DND-41 (cell line): ENCODE measurements at places on chromosomes 5 and 9.

GRCh38 chr5:170312666-170313065, 15.1 kb upstream of the LCP2 start:
- no peak for DNase-seq
- no peaks in the 10 kb centered on the region for H3K27me3 ChIP-seq

GRCh38 chr5:107464876-107465275, 205.9 kb downstream of the EFNA5 start:
- no peak overlapping the region for H3K27ac ChIP-seq
- H3K36me3 ChIP-seq: no peaks in the 10 kb centered on the region
- DNase-seq: no peak
- H3K4me1 ChIP-seq: peaks cover 24% of the 10 kb centered on the region
- H3K4me3 ChIP-seq: no peak overlapping the region

GRCh38 chr5:170571875-170572852, 68.3 kb downstream of the KCNIP1 start:
- H3K4me1 ChIP-seq: no peaks in the 10 kb centered on the region
- no peak for DNase-seq
- H3K27me3 ChIP-seq: peaks cover 42% of the 10 kb centered on the region

DNA sequence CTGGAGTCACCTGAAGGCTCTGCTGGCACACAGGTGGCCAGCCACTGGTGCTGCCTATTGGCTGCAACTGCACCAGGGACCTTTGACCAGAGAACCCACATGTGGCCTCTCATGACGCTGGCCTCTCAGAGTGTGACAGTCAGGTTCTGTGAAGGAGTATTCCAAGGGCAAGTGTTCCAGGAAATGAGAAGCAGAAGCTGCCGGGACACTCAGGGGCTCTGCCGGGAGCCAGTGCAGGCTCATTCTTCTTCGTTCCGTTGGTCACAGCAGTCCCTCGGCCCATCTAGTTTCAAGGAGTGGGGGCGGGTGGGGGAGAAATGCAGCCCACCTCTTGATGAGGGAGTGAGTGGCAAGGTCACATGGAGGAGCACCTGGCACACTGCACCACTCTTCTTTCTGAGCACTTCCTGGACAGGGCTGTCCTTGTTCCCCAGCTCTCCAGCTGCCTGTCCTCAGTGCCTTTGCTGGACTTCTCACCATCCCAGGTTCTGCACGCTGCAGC, 237.5 kb downstream of the GADD45G start:
- no peak overlapping the region for H3K4me3 ChIP-seq
- no peaks in the 10 kb centered on the region for H3K27me3 ChIP-seq
- H3K36me3 ChIP-seq: no peaks in the 10 kb centered on the region

DNA sequence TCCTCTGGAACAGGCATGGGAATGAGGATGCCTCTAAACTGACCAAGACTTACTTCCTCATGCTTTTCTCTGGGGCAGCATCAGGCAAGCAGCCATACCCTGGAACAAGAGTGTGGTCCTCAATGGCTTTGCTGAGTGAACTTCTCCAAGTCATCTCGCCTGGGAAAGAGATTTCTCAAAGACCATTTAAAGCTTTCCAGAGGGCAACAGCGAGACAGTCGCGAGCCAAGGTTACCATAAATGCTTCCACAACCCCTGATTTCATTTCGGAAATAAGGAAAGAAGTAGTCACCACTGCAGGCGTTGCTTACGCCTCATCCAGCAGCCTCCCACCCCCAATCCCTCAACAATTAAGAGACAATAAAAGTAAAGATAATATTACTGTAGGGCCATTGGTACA, 1.1 kb upstream of the SNCAIP start:
- H3K27ac ChIP-seq: no peak overlapping the region
- H3K36me3 ChIP-seq: no peaks in the 10 kb centered on the region
- no peak overlapping the region for H3K4me3 ChIP-seq
- H3K4me1 ChIP-seq: no peaks in the 10 kb centered on the region

DNA sequence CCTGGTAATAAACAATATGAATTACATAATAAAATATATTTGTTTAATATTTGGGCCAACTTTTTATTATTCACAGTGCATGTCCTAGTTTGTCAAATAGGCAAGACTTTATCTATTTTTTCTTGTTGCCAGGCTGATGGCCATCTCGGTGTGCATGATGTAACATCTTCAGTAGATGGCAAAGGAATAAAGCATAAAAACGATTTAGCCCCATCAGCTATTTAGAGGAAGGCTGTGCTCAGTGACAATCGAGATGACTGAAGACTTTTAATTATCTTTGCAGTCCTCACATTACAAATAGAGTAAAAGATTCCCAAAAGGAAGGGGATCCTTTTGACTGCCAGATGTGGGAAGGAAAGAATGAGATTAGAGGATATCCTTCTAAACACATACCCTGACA, 358.5 kb downstream of the PTPRD start:
- H3K27me3 ChIP-seq: no peaks in the 10 kb centered on the region
- no peak overlapping the region for H3K27ac ChIP-seq
- H3K4me3 ChIP-seq: no peak overlapping the region
- DNase-seq: no peak
- no peaks in the 10 kb centered on the region for H3K36me3 ChIP-seq

DNA sequence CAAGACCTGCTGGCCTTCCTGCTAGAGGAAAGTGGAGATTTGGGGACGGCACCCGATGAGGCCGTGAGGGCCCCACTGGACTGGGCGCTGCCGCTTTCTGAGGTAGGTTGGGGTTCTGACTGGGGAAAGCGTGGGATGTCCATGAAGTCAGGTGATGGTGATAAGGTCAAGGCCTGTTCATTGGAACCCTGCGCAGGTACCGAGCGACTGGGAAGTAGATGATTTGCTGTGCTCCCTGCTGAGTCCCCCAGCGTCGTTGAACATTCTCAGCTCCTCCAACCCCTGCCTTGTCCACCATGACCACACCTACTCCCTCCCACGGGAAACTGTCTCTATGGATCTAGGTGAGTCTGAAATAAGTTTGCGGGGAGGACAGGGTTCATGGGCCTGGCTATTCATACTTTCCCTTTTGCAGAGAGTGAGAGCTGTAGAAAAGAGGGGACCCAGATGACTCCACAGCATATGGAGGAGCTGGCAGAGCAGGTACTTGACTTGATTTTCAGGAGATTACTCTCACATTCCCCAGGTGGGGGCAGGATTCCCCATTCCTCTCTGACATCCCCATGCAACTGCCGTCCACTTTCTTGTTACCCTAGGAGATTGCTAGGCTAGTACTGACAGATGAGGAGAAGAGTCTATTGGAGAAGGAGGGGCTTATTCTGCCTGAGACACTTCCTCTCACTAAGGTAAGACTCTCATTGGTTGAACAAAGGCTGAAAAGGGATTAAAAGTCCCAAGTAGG, 505 bp downstream of the CREB3 start:
- peaks cover 47% of the 10 kb centered on the region for H3K36me3 ChIP-seq
- DNase-seq: no peak
- H3K27me3 ChIP-seq: no peaks in the 10 kb centered on the region
- H3K4me1 ChIP-seq: peaks cover 50% of the 10 kb centered on the region
- peak overlapping the region; percentile 76 for H3K27ac ChIP-seq

- H3K27ac ChIP-seq: no peak overlapping the region
- peak overlapping the region; percentile 21; the same call in 1 of the 2 replicates for H3K4me3 ChIP-seq
- peaks cover 20% of the 10 kb centered on the region for H3K27me3 ChIP-seq
Observed at GRCh38 chr5:172453986-172454357, 353 bp downstream of the SH3PXD2B start.

DNA sequence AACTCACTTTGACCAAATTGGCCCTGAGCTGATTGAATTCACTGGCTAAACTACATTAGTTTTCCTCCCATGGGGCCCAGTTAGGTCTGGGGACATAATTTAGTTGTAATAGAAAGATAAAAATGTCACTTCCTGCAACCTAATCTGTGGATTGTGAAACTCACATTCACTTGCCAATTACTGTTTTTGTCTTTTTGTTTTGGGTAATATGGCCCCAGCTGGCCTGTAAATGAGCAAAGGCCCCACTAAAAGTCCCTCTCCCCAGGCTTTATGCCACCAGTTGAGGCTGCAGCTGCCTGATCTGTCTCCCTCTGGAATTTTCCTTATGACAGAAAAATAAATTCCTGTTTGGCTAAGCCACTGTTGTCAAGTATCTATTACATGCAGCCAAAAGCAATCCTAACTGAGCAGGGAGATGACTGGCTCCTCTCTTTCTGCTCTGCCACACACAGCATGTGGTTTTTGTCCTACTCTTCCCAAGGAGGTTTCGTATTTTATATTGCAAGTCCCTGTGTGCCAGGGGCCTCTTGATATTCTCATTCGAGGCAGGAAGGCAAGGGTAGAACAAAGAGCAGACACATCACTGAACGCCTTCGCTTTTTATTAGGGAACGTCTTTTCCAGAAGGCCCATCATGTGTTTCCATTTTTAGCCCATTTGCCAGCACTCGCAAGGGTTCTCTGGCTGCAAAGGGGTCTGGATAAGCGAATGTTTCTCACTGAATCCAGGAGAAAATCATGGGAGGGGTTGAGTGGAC, 24.1 kb upstream of the SLC25A48 start:
- no peaks in the 10 kb centered on the region for H3K36me3 ChIP-seq
- H3K27me3 ChIP-seq: peaks cover 13% of the 10 kb centered on the region
- no peak overlapping the region for H3K4me3 ChIP-seq
- DNase-seq: no peak
- no peak overlapping the region for H3K27ac ChIP-seq
- H3K4me1 ChIP-seq: no peaks in the 10 kb centered on the region

DNA sequence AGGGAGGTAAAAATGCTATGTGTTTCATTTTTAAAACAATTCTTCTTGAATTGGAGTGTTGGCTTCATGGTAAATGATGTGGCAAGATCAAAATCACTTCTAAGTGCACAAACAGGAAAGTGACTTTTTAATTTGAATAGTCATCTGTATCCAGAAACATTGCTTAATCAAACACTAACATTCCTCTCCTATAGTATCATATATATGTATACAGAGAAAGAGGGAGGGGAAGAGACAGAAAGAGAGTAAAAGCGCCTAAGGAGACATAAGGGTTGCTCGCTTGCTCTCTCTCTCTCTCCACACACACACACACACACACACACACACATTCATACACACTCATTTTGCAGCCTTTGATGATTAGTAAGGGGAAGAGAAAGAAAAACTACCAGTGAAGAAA, 95.4 kb upstream of the PRDM9 start:
- H3K27me3 ChIP-seq: no peaks in the 10 kb centered on the region
- no peak overlapping the region for H3K27ac ChIP-seq
- H3K4me3 ChIP-seq: no peak overlapping the region
- no peaks in the 10 kb centered on the region for H3K4me1 ChIP-seq

- H3K27me3 ChIP-seq: no peaks in the 10 kb centered on the region
- H3K4me3 ChIP-seq: no peak overlapping the region
- no peak for DNase-seq
- no peak overlapping the region for H3K27ac ChIP-seq
- no peaks in the 10 kb centered on the region for H3K36me3 ChIP-seq
Observed at GRCh38 chr5:66933066-66933465, 263.5 kb downstream of the CD180 start.

DNA sequence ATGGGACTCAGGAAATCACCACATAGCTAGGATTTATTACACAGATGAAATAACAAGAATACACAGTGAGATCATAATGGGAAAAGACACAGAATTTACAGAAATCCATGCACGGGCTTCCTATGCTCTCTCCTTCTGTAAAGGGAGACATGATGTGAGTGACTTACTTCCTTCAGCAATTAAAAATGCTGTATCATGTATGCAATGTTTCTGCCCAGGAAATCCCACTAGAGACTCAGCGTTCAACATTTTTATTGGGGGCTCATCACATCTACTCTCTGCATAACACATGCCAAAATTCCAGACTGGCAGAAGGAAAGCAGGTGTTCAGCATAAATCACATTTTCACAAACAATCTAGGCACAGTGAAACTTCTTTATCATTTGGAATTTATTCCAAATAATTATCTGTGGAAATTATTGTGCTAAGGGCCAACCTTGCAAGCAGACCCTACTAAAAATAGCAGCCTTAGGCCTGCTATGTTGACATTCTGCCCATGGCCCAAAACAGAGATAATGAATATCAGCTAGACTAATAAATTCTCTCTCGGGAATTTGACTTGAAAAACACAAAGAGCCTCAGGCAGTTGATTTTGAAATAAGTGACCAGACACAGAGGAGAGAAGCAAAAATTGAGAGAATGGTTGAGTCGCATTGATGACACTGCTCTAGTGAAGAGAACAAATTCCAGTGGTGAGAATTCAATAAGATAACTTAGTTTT, 31.4 kb upstream of the SELENOP start:
- H3K36me3 ChIP-seq: no peaks in the 10 kb centered on the region
- DNase-seq: no peak
- H3K27ac ChIP-seq: no peak overlapping the region
- H3K4me1 ChIP-seq: no peaks in the 10 kb centered on the region

GRCh38 chr9:27591093-27591492, 17.8 kb upstream of the C9orf72 start:
- H3K27ac ChIP-seq: no peak overlapping the region
- H3K4me1 ChIP-seq: no peaks in the 10 kb centered on the region
- DNase-seq: no peak
- H3K36me3 ChIP-seq: no peaks in the 10 kb centered on the region

DNA sequence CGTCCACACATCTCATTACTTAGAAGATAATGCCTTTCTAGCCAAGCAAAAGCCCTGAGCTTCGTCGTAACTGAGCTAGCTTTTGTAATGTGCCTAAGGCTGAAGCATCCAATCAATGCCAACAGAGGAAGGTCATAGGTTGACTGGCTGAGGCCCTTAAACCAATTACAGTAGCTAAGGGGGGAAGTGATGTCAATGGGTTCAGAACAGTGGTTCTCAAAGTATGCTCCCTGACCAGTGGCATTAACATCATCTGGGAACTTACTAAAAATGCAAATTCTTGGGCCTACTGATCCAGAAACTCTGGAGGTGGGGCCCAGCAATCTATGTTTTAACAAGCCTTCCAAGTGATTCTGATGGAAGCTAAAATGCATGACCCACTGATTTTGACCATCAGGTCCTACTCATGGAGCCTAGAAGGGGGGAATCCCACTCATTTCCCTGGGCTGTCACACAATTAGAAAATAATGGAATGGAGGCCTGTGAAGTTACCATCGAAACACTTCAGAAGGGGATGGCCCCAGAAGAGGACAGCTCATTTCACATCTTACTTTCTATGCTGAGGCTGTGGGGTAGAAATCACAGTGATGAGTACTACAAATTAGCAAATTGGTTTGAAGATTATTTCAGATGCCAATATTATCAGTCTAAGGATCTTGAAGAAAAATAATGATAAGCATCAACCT, 4.8 kb upstream of the VLDLR start:
- no peak overlapping the region for H3K27ac ChIP-seq
- no peak for DNase-seq
- H3K4me1 ChIP-seq: peaks cover 16% of the 10 kb centered on the region

GRCh38 chr5:138961729-138962128, 86.6 kb upstream of the LRRTM2 start:
- H3K4me1 ChIP-seq: no peaks in the 10 kb centered on the region
- no peaks in the 10 kb centered on the region for H3K36me3 ChIP-seq
- no peak overlapping the region for H3K4me3 ChIP-seq
- H3K27ac ChIP-seq: no peak overlapping the region

- peaks cover 33% of the 10 kb centered on the region for H3K27me3 ChIP-seq
- H3K4me3 ChIP-seq: no peak overlapping the region
- H3K36me3 ChIP-seq: no peaks in the 10 kb centered on the region
- H3K4me1 ChIP-seq: no peaks in the 10 kb centered on the region
- no peak overlapping the region for H3K27ac ChIP-seq
- DNase-seq: no peak
Observed at GRCh38 chr5:172493906-172494305, 39.6 kb upstream of the SH3PXD2B start.

- H3K27me3 ChIP-seq: no peaks in the 10 kb centered on the region
- no peak for DNase-seq
- H3K4me1 ChIP-seq: no peaks in the 10 kb centered on the region
- H3K4me3 ChIP-seq: no peak overlapping the region
- H3K27ac ChIP-seq: no peak overlapping the region
Observed at GRCh38 chr9:118990949-118991348, 378.3 kb downstream of the BRINP1 start.

GRCh38 chr5:5140479-5141338, 579 bp downstream of the ADAMTS16 start:
- DNase-seq: no peak
- no peak overlapping the region for H3K27ac ChIP-seq
- peaks cover 2% of the 10 kb centered on the region for H3K27me3 ChIP-seq
- no peak overlapping the region for H3K4me3 ChIP-seq
- no peaks in the 10 kb centered on the region for H3K4me1 ChIP-seq
- H3K36me3 ChIP-seq: no peaks in the 10 kb centered on the region
